Fibroblast of the aortic adventitia (primary cell): ENCODE measurements at places on chromosomes 1 and 21. TPM values are rescaled to one million over a fixed set of nuclear protein-coding genes. Genes with fewer than 3 reads are reported as not detected.
A peak's percentile ranks its signal among the peaks of the same experiment; 100 is the strongest.

The NBPF1 gene
- total RNA-seq = 36.7 and 63.1 TPM in 2 replicates

The MASP2 gene
- not detected in 2 replicates for total RNA-seq

The NFASC gene
- total RNA-seq = 22.0 and 25.9 TPM in 2 replicates

The ZBTB8A gene
- total RNA-seq = 7.1 and 10.8 TPM in 2 replicates

The MSH4 gene
- total RNA-seq = 0.09 and 0.16 TPM in 2 replicates

The C1orf21 gene
- total RNA-seq = 41.0 and 47.3 TPM in 2 replicates

The CDC7 gene
- total RNA-seq = 3.8 and 15.5 TPM in 2 replicates

The MYOG gene
- not detected in 2 replicates for total RNA-seq

The CYP4A11 gene
- total RNA-seq = not detected in 2 replicates

The SPATA6 gene
- 8.7 and 10.5 TPM in 2 replicates for total RNA-seq

The MAB21L3 gene
- 0.18 and 0.41 TPM in 2 replicates for total RNA-seq

The HMCN1 gene
- total RNA-seq = 95.4 and 106 TPM in 2 replicates

The CEP350 gene
- total RNA-seq = 57.9 and 115 TPM in 2 replicates

DNA sequence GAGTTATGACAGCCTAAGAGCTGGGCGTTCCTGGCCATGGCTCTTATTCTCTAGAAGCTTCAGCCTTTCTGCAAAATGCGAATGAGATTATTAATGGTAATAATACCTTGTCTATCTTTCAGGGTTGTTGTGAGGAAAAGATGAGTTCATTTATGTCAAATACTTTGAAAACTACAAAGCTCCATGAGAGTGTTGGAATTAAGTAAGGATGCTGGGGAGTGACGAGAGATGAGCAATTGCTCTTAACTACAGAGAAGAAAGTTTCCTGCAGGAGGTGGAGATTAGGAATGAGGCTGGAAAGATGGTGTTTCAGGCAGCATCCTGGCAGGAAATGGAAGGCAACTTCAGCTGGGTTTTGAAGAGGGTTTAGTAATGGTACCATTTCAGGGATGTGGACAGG, 124.2 kb downstream of the CACNA1E start:
- no peak for DNase-seq

GRCh38 chr1:226734611-226735153, 4.4 kb downstream of the ITPKB start:
- no peak for DNase-seq

DNA sequence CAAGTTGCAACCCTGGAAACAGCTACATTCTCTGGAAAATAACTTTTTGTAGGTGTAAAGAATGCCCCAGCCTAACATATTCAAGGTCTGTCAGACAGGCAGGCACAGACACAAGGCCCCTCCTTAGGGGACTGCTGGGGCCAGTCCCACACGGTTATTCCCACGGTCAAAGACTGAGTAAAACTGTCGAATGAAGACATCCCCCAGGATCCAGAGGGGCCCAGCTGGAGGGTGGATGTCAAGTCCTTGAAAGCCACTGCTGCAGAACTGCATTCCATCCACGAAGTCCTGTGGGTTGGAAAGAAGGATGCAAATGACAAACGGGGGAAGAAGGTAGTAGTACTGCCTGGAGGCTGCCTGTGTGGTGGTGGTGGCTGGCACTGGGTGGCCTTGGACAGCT, 6.9 kb upstream of the RAB7B start:
- DNase-seq = no peak

- DNase-seq = no peak
These were observed 379.4 kb downstream of the PLPP3 start for GRCh38 chr1:56199956-56200355.

GRCh38 chr1:33331444-33332356, 10.8 kb upstream of the A3GALT2 start:
- no peak for DNase-seq

- DNase-seq = no peak
These were observed 181.4 kb downstream of the CLIC6 start for GRCh38 chr21:34850166-34850690.

DNA sequence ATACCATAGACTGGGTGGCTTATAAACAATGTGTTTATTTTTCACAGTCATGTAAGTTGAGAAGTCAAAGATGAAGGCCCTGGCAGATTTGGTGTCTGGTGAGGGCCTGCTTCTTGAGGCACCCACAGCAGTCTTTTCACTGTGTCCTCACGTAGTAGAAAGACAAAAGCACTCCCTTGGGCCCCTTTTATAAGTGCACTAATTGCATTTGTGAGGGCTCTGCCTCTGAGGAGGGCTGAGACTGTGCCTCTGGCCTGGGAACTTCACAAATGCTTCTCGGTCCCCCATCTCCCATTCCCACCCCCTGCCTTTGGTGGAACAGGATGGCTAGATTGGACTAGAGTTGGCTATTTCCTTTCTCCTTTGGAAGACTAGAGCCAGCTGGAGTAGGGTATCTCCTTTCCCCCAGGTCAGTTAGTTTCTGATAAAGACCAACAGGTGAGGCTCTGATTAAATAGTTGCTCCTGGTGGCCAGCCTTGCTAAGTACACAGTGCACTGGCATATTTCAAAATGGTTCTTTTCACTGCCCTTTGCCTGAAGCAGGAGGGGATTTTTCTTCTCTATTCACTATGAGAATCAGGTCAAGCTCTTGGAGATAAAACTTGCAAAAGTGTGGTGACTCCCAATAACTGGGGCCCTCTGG, 82.9 kb downstream of the PLPPR4 start:
- DNase-seq = no peak

- peak; percentile 39 for DNase-seq
These were observed 645.1 kb downstream of the ADGRL2 start for GRCh38 chr1:82445827-82446226.

DNA sequence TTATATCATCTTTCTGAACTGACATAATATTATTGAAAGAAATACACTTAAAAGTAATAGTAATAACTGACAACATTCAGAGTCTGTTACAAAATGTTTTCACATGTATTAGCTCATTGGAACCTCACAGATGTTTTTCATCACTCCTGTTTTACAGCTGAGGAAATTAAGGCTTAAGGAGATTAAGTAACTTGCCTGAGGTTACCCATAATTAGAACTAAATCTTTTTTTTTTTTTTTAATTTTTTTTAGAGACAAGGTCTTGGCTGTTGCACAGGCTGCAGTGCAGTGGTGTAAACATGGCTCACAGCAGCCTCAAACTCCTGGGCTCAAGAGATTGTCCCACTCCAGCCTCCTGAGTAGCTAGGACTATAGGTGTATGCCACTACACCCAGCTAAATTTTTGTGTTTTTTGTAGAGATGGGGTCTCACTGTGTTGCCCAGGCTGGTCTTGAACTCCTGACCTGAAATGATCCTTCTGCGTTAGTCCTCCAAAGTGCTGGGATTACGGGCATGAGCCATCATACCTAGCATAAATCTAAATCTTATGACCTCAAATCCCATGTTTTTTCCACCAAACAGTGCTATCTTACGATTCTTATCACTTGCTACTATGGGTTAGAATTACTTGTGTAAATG, 64.7 kb upstream of the MACF1 start:
- DNase-seq = no peak

- no peak for DNase-seq
These were observed 112.3 kb downstream of the GLUL start for GRCh38 chr1:182279302-182279701.

GRCh38 chr1:28291711-28292110, 32.4 kb downstream of the SESN2 start:
- no peak for DNase-seq

DNA sequence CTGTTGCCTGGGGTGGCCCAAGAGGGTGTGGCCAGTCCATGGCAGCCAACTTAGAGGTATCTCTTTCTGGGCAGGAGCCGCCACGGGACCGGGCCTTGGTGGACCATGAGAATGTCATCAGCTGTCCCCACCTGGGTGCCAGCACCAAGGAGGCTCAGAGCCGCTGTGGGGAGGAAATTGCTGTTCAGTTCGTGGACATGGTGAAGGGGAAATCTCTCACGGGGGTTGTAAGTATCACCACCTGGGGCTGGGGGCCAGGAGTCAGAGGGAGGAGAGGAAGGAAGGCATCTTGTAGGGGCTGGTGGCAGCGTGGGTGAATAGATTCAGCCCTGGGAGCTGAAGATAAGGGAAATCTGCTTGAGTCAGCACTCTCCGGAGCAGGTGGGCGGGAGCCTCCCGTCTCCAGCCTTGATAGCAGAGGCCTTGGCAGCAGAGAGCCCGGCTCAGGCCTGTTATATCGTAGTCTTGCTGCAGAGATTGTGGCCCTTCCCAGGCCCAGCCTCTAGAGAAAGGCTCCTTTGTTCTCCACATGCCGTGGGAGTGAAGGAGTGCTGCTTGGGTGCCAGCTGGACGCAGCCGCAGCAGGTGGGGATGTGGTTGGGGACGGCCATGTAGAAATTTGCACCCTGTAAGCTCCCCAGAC, 25.4 kb downstream of the PHGDH start:
- peak; percentile 24 for DNase-seq

- no peak for DNase-seq
These were observed 175.1 kb upstream of the ETV3 start for GRCh38 chr1:157313240-157313807.

DNA sequence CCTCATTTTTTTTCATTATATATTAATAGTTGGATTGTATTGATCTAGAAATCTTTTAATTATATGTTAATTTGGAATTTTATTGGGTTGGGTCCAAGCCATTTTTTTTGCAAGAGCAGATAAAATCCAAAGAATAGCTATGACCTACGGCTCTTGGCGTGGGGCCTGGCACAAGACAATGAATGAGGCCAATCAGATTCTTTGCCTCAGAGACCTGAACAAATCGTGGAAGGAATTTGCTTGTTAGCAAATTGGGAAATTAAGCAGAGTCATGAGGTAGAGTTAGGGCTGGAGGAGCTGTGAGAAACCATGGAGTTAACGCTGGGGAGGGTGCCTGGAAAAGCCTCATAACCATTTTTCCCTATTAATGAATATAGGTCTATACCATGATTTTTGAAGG, 40.1 kb downstream of the CAMSAP2 start:
- no peak for DNase-seq

GRCh38 chr21:41612674-41613532, 104.9 kb upstream of the TMPRSS2 start:
- DNase-seq = peak; percentile 100

DNA sequence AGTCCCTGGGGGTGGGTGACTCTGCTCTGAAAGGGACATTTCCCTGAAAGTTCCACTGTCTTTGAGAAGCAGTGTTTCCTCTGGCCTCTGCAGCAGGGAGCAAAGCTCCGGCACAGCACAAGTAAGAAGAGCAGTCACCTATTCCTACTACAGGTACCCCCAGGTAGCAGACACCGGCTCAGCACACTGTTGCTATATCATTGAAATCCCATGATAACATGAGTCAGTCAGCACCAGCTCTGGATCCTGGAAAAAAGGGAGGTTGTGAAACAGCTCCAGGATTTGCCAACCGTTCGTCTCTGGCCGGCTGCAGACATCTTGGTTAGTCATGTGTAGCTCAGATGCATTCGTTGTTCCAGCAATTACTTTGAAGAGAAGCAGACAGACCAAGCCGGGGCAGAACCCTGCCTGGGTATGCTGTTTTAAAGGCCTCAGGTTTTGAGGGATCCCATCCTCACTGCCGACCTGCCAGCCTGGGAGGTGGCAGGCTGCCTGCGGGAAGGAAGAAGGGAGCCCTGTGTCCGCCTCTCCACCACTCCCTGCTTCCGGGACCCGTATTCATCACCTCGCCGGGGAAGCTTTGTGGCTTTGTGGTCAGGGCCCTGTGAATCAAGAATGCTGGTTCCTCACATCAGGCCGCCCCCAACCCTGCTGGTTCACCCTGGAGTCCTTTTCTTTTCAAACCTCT, 139.2 kb downstream of the CLIC6 start:
- peak; percentile 97 for DNase-seq

DNA sequence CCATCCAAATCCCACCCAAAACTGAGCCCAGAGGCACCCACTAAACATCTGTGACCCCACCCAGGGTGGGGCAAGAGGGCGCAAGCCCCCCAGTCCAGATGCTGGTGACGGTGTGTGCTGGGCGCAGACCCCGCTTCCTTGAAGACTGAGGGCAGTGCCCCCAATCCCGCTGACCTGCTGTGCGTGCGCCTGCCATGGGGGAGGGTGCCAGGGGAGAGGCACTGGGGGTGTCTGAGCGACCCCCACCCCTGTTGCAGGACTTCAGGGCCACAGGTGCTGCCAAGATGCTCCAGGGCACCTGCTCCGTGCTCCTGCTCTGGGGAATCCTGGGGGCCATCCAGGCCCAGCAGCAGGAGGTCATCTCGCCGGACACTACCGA, 13.3 kb downstream of the COL6A2 start:
- no peak for DNase-seq

GRCh38 chr21:31573217-31573616, 86.3 kb upstream of the SOD1 start:
- no peak for DNase-seq

DNA sequence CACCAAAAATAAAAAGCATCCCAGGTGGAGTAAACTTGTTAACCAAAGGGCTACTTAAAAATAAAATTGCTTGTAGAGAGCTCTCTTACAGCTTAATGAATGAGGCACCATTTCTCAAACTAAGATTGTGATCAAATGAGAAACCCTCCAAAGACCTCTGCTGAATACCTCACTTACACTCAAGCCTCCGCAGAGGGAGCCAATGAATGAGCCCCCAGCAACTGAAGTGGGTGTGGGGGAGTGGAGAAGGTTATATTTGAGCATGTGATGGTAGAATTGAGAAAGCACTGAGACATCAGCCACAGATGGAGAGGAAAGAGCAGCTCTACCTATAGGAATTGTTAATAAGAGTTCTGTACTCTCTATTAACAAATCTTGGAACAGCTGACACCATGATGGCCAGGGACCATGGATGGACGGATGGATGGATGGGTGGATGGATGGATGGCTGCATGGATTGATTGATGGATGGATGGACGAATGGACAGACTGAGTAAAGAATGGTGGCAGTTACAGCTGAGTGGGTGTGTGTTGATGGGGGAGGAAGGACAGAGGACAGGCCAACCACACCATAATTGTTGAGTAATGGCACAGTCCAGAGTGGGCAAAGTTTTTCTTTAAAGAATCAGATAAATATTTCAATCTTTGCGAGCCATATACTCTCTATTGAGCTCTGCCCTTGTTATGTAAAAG, 20.3 kb upstream of the TIAM1 start:
- DNase-seq = no peak

DNA sequence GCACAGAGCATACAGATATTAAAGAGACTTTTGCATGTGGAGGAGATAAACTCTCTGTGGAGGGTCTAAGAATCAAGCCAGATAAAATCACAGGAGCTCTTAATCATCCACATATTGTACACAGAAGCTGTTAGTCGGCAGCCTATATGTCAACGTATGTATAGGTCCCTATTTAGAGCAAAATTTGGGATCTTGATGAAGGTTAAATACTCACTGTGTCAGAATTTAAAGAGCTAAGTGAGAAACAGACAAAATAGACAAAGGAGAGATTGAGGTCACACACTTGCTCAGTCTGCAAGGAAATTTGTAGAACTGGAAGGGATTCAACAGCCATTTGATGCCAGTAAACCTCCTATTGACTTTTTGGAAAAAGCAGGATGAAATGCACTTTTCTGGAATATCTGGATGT, 4.1 kb upstream of the IRF2BP2 start:
- DNase-seq = peak; percentile 83
